ENCODE measurements at places on chromosomes 16 and 17.

DNA sequence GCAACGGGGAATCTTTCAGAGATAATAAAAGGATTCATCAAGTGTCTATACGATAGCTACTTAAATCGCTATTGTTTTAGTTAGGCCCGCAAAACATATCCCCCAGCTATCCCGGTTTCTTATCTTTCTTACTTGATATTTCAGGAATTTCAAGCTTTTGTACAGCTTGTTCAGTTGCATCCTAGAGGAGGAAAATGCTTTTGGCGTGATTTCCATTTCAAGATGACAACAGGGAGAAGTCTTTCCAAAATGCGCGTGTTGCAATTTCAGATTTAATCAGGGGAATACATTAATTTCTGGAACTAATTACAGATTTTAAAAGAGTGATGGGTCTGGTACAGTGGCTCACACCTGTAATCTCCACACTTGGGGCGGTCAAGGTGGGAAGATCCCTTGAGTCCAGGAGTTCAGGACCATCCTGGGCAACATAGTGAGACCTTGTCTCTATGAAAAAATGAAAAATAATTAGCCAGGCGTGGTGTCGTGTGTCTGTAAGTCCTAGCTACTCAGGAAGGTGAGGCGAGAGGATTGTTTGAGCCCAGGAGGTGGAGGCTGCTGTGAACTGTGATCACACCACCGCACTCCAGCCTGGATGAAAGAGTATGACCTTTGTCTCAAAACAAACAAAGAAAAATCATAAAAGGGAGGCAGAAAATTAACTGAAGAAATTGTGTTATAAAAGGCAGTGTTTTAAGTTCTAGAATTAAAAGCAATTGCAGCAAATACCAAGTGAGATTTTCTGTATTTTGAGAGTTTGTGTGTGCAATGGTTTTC is 546.1 kb downstream of the MAF start:
- no peak for DNase-seq

- no peak for DNase-seq
Measured at GRCh38 chr16:89862732-89863131, 10.7 kb upstream of the TCF25 start.

DNA sequence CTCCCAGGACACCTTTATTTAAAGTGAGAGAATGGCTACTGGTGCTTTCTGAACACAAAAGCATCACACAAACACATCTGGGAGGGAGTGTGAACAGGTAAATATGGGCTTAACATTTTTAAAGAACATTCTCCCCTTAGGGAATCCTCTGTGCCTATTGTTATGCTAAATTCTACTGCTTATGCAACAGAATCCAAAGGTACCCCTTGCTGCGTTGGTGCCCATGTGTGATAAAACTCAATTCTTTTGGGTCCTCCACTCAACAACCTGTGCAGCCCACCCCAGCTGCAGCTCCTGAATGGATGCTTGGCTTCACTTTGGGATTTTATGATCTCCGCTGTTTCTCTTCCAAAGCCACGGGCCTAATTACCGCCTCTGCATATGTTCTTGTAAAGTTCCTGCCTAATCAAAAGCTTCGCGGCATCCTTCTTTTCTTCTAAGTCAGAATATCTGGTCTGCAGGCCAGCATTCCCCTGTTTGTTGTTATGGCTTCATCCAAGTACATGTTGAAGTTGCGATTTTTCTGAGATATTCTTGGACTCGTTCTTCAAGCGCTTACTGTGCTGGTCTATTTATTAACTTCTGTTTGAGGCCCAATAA is 23.9 kb downstream of the RHBDL3 start:
- DNase-seq = no peak

DNA sequence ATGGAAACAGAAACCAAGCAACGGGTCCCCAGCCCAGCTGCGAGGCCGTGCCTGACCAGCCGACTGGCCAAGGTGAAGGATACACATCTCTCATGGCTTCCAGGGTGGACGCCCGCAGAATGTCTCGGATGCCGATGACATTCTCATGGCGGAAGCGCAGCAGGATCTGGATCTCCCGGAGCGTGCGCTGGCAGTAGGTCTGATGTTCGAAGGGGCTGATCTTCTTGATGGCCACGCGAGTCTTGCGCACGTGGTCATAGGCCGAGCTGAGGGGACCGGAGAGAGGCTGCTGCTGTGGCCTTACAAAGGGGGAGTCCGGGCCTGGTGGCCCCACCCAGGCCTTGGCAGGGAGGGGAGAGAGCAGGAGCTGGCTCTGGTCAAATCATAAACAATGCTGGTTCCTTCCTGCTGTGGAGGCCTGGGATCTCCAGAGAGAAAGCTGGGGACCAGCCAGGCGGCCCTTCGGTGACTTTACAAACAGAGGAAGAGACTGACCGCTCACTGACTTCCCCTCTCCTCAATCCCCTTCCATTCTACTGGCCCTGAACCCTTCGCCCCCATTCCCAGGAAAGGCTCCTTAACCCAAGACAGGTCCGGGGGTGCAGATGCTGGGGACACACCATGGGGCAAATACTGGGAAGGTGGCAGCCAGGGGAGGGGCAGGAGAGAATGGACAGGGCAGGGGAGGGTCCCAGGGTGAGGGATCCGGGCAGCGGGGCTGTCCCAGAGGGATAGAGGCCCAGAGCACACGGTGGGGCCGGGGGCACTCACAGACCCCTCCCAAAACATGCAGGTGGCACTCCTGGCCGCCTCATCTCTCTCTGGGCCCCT is 1.1 kb downstream of the MAPK3 start:
- no peak for DNase-seq

GRCh38 chr17:40903129-40903847 is 18.2 kb upstream of the KRT20 start:
- DNase-seq = no peak

DNA sequence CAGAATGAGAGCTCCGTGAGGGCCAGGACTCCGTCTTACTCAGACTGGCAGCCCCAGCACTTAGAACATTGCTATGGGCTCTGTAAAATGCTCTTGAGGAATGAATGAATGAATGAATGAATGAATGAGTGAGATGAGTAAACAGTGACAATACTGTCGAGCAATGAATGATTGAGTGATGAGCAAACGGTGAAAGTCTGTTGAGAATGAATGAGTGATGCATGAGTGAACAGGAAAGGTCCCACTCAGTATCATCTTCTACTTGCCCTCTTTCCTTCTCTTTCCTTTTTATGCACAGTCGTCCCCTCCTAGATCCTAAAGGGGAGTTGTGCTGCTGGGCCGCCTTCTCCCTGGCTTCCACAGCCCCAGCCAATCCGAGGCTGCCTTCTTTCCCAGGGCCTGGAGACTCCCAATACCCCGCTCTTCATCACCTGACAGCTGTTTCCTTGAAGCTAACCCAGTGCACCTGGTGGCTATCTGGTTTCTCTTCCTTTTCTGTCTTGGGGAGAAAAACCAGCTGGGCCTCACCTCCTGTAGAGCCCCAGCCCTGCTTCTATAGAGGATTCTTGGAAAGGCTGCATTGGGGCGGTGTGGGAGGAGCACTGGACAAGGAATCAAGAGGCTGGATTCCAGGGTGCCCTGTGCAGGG is 32.7 kb upstream of the CACNG1 start:
- no peak for DNase-seq

GRCh38 chr16:89402962-89403361 is 87.4 kb downstream of the ANKRD11 start:
- no peak for DNase-seq

DNA sequence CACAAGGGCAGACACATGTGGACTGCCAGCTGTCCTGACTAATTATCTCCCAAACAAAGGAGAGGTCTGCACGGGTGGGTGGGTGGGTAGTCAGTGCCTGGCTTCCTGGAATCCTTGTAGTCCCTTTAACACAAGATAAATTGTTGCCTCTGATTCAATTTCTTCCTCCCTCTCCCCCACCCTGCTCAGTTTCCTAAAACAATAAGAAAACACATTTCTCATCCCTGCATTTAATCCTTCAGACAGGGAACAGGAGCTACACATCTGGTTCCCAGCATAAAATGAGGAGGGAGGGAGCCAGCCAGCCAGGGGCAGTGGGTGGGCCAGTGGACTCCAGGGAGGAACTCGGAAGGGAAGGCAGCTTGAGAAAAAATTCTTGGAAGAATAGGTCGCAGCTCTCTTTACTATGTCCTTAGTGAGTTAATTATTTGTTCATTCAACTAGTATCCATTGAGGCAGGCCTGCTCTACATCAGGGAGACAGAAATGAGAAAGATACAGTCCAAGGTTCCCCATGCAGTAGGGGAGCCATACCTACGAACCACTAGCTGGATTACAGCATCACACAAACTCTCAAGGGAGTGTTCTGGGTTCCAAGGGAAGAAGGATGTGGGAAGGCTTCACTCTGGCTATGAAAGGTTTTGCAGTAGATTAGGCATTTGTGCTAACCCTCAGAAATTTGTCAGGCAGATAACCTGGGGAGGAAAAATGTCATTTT is 58.3 kb downstream of the CCT6B start:
- no peak for DNase-seq

GRCh38 chr17:6517062-6517461 is 39.3 kb downstream of the PITPNM3 start:
- DNase-seq = no peak

GRCh38 chr16:9351440-9351839 is 260.0 kb downstream of the HAPSTR1 start:
- no peak for DNase-seq

- no peak for DNase-seq
Measured at GRCh38 chr17:38327936-38328335, 15.8 kb downstream of the GPR179 start.

- no peak for DNase-seq
Measured at GRCh38 chr17:37614391-37614790, 5.2 kb upstream of the SYNRG start.

Measured in NCI-H460 (cell line).